A549 treated with GW870086 at 1 μM for 4 hours (cell line): ENCODE measurements at places on chromosomes 2 and 18. TPM values are rescaled to one million over a fixed set of nuclear protein-coding genes. Genes with fewer than 3 reads are reported as not detected.

Gene REG1B
- total RNA-seq: not detected in 5 replicates

Gene CYP27A1
- 0.11 to 0.32 TPM (median 0.15 TPM) in 5 replicates for total RNA-seq

Gene STK36
- total RNA-seq: 8.6 to 11.9 TPM (median 10.5 TPM) in 5 replicates

Gene MYO7B
- 0.11 to 0.29 TPM (median 0.19 TPM) in 4 of 5 replicates, not detected in the other for total RNA-seq

Gene IL36G
- total RNA-seq: 0.13 TPM in 1 of 5 replicates, not detected in the others

Gene SLC11A1
- 0.10 to 0.26 TPM (median 0.19 TPM) in 5 replicates for total RNA-seq

Gene EML6
- 1.2 to 2.5 TPM (median 1.8 TPM) in 5 replicates for total RNA-seq

Gene UPP2
- not detected in 5 replicates for total RNA-seq

Gene FKBP7
- 7.9 to 11.9 TPM (median 9.7 TPM) in 5 replicates for total RNA-seq

Gene GALR1
- total RNA-seq: not detected in 5 replicates
